Psoas muscle (tissue), 8 donors: ENCODE measurements at places on chromosomes 16 and 17. TPM values are rescaled to one million over a fixed set of nuclear protein-coding genes. Genes with fewer than 3 reads are reported as not detected.
A peak's percentile ranks its signal among the peaks of the same experiment; 100 is the strongest.

DNA sequence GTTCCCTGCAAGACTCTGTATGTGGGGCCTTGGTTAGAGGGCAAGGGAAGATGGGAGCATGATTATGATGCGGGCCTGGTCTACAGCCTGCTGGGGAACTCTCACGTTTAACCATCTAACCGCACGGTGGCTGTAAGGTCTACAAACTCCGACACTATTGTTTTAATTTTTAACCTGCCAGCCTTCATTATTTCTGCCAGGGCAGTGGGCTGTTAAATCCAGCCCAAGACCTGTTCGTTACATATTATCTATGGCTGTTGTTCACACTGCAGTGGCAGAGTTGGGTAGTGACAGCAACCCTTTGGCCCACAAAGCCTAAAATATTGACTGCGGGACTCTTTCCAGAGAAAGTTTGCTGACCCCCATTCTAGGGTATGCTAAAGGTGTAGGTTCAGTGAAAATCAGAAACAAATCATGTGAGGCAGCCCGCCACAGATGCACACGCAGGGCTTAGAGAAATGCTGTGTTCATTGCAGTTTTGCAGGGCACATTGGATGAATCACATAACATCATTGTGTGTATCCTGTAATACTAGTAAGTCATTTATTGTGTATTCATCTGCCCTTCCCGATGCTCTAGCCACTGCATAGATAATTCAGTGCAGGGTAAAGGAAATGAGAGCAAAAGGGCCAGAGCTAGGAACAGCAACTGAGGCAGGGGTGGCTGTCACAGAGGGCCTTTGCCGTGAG, 14.3 kb downstream of the SNX29 start:
- no peak for DNase-seq

- DNase-seq, result no peak
These were observed 231.4 kb downstream of the IRX3 start for GRCh38 chr16:54055191-54055590.

DNA sequence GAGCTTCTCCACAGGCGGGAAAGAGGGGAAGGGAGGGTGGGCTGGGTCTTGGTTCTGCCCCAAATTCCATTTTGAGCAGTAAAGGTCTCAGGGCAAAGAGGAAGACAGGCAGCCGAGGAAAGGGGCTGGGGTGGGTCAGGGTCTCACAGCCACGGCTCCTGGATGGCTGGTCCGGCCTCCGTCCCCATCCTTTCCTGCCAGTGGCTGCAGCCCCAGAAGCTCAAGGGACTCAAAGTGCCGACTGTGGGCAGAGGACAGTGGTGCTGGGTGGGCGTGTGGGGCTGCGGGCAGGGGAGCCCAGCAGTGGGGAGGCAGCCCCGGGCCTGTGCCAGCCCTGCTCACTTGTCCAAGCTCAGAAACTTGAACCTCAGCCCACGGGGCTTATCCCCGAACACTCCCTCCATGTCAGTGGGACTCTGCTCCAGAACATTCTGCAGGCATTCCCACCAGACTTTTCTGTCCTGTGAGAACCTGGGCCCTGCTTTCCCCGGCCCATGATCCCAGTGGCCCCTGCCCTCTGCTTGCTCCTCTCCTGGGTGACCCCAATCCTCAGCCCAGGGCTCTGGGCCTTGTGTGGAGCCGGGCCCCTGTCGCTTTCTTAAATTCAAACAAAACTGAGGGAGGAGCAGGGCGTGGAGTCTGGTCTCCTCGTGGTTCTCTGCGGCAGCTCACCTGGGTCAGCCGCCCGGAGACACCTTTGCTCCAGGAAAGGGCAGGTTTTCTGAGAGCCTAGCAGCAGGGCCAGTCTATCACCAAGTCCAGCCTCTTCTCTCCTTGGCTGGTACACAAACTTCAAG, 117.8 kb upstream of the METRNL start:
- DNase-seq, result no peak

GRCh38 chr17:72749119-72749572, 343.3 kb downstream of the SLC39A11 start:
- DNase-seq, result no peak

- DNase-seq, result no peak
These were observed 195.1 kb downstream of the CDRT15L2 start for GRCh38 chr17:20774472-20775135.

DNA sequence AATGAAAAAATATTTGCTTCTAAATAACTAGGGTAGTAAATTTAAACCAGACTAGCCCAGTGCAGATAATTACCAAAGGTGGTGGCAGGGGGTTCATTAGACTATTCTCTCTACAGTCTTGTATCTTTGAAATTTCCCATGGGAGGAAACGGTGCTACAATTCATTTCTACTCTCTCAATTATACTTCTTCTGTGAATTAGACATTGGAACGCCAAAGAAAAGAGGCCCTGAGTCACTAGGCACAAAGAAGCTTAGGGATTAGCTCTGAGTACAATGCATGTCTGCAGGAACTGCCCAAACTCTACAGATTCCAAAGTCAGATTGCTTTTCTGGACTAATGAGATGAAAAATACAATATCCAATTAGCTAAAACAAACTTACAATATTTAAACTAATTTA, 30.7 kb upstream of the ARL6IP1 start:
- no peak for DNase-seq

- peak; percentile 87 for DNase-seq
These were observed 139.4 kb downstream of the ZFHX3 start for GRCh38 chr16:72908362-72909167.

Gene TBC1D3K
- total RNA-seq, result not detected

Gene TM4SF5
- total RNA-seq, result not detected
